NCI-H524 (cell line): ENCODE measurements at places on chromosomes 13 and 19.

GRCh38 chr19:2561895-2562294, 86.0 kb downstream of the GADD45B start:
- no peak for DNase-seq

DNA sequence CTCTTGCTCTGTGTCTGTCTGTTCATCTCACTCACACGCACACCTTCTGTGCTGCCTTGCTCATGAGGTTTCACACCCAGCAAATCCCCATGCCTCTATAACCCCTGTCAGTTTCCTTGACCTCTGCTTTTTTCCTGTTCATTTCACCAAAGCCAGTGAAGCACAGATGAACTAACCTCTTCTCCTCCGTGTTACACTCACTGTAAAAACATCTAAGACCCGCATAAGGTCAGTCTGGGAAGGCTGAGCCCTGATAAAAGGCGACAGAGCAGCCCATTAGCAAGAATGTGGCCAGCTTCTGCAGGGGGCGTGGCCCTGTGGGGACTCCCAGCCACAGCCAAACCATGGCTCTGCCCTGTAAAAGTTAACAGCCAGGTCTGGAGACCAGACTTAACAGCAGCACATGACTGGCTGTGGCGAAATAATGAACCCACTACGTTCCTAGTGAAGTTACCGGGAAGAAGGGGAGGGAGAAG, 42.8 kb upstream of the NPAS1 start:
- DNase-seq: no peak

DNA sequence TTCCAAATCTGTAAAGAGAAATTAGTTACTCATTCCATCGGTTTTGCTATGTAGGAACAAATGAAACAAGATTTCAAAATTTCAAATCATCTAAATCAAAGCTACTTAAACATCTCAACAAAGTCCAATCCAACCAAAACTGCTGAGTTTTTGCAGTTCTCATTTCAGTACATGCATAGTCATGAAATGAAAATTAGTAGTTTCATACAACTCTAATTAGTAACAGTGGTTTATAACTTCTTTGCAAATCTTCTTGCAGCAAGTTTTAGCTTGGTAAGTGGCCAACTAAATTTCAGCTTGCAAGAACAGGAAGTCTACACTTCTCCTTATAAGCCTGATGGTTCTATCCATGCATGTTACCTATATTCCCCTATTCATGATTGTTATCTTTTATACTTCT, 75.6 kb downstream of the SPRY2 start:
- DNase-seq: no peak

DNA sequence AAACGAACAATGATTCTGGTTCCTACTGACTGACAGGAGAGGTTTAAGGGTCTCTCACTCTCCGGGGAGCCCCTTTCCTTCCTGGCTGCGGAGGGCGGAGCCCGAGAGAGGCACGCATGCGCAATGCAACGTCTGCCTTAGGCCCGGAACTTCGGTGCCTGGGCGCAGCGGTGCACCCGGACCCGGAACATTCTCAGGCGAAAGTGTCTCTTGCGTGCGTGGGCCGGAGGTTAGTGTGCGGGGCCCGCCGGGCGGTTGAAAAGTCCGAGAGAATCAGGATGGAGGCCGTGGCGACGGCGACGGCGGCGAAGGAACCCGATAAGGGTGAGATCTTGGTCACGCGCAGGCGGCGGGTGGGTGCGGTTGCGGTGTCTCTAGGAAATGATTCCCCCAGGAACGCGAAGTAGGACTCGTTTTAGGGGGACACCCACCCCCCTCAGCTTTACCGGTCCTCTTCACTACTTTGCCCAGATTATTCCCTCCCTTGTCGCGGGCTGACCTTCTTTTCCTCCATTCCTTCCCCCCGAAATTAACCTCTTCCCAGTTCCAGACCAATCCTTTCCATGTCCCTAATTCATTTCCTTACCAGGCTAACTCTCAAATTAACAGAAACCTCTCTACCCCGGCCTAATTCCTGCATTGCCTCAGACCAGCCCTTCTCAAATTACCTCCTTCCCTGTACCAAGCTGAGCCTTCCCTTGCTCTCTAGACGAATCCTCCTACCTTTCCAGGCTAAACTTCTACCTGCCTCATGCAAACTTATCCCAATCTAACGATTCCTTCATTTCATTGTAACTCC, at the start of gene CCDC97:
Gene CCDC97, plus strand, starts transcription at position 140 of the 799 bp plus-strand sequence. Its CDS starts 139 bp downstream, at position 279.
- peak; percentile 84 for DNase-seq
